ENCODE measurements at places on chromosomes 7 and 10.

GRCh38 chr10:59623133-59624121, 86.2 kb downstream of the SLC16A9 start:
- no peak for DNase-seq

DNA sequence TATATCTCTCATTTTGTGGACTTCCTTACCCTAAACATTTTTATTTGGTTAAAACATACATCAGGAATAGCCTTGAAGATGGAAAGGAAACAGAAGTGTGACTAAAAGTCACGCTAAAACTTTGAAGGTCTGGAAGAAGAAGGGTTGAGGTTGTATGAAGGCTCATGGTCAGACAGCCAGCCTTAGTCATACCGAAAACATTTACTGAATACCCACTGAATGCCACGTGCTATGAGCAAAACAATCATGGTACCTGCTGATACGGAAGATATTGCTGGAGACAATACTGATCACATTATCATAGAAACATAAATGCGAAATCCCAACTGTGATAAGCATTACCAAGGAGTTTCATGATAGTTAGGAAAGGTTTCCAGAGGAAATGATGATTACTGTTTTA, 64.0 kb downstream of the PDZD8 start:
- no peak for DNase-seq

DNA sequence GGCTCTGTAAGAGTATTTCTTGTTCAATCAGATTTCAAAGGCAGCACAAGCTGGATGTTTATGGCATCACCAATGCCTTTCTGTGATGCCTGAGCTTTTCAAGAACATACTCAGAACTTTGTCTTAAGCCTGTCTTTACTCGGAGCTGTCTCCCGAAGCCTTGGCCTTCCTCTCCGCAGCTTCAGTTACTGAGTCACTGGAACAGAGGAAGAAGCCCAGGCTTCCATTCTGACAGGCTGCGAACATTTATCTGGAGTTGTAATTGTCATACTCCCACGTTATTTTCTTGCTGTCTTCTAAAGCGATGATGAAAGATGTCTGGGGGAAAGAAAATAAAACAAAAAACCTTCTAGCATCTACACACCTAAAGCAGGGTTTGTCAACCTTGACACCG, 43.9 kb downstream of the GRK5 start:
- DNase-seq = no peak

- peak; percentile 49 for DNase-seq
These were observed 34.4 kb upstream of the GPAM start for GRCh38 chr10:112218036-112218390.

DNA sequence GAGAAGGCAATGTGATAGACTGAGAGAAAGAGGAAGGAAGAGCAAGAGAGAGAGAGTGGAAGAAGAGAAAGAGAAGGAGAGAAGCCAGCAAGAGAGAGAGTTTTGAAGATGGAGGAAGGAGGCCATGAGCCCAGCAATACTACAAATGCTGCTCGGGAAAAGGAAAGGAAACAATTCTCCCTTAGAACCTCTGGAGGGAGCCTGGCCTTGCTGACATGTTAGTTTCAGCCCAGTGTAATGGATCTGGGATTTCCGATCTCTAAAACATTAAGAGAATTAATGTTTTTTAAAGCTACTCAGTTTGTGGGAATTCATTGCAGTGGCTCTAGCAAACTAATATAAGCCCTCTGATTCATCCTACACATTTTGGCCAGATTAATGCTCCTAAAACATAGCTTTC, 206.8 kb upstream of the MTPN start:
- no peak for DNase-seq

DNA sequence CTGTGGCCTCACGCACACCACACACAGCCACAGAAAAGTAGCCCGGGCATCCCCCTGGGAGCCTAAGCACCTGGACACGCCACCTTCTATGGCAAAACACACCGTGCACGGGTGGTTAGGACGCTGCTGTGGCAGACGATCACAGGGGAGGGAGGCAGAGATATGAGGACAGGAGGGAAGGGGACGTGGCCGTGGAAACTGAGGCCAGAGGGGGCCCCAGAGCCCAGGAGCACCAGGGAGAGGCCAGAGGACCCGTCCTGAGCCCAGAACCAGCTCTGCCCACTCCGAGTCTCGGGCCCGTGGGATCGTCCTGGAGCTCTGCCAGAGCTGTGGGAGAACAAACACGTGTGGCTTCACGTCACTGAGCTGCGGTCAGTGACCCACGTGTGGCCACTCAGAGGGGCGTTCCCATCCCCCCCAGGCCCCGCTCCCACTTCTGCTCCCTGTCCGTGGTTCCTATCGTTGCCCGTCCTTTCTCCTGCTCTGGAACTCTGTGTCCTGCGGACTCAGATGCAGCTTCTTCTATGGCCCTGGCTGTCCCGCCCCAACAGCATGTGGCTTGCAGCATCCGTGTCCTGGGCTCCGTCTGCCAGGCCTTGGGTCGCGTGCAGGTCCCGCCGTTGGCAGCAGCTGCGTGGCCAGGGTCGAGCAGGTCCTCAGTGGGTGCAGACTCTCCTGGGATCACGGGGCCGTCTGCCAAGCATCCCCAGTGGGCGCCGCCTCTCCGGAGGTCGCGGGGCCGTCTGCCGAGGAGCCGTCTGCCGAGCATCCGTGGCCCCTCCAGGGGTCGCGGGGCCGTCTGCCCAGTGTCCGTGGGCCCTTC, 31.0 kb downstream of the GET4 start:
- no peak for DNase-seq

DNA sequence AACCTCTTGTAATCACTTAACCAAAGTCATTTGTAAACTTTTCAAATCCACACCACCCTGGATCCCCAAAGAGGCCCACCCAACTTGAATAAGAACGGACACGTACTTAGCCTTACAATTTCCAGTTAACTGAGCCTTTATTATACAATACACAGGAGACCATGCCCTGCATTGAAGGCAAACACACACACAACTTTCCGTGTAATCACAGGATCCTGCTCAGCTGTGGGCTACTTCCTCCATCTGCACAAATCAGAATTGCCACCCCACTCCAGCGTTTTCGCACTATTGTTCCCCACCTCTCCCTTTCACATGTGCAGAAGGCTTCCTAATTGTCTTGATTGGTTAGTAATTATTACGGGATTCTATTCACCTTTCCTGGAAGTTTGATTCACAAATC, 12.1 kb upstream of the PODXL start:
- DNase-seq = no peak

- no peak for DNase-seq
These were observed 9.9 kb downstream of the RHEB start for GRCh38 chr7:151509670-151510333.

GRCh38 chr10:116355341-116355740, 31.1 kb downstream of the CCDC172 start:
- no peak for DNase-seq

GRCh38 chr7:50660830-50661175, 95.6 kb upstream of the DDC start:
- no peak for DNase-seq

- DNase-seq = no peak
These were observed 5.1 kb upstream of the LMOD2 start for GRCh38 chr7:123650595-123650994.

- DNase-seq = no peak
These were observed 816 bp downstream of the PSMG3 start for GRCh38 chr7:1569016-1569415.

DNA sequence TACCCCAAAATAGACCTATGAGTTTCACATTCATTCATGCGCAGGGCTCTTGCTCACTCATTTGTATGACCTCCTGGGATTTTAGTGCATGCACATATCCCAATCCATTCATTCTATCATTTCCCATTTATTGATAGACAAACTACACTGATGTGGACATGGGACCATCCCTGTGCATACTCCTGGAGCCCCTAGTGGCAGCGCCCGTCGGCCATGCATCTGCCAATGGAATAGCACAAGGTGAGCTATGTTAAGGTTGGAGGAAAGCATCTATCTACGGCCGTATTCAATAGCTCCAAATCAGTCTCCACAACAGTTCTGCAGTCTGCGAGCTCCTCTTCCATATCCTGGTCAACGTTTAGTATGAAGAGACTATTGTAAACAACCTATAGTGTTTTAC, 31.7 kb upstream of the FIGNL1 start:
- no peak for DNase-seq

- no peak for DNase-seq
These were observed 37.6 kb downstream of the AKR1C4 start for GRCh38 chr10:5234106-5234860.

- no peak for DNase-seq
These were observed 59.7 kb upstream of the LRRC18 start for GRCh38 chr10:48999346-48999745.

GRCh38 chr10:105707603-105708002, 1066.5 kb downstream of the SORCS3 start:
- no peak for DNase-seq

DNA sequence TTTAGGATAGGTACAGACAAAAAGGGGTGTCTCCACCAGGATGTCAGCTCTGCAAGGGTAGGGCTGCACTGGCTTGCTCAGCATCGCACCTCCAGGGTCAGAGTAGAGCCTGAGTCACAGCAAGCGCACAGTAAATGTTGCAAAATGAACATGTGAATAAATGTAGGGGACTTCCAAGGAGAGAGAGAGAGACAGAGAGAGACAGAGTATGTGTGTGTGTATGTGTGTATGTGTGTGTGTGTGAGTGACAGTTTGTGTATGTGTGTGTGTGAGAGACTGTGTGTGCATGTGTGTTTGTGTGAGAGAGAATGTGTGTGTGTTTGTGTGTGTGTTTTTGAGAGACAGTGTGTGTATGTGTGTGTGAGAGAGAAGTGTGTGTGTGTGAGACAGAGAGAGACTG, 163.3 kb downstream of the RPS24 start:
- no peak for DNase-seq

DNA sequence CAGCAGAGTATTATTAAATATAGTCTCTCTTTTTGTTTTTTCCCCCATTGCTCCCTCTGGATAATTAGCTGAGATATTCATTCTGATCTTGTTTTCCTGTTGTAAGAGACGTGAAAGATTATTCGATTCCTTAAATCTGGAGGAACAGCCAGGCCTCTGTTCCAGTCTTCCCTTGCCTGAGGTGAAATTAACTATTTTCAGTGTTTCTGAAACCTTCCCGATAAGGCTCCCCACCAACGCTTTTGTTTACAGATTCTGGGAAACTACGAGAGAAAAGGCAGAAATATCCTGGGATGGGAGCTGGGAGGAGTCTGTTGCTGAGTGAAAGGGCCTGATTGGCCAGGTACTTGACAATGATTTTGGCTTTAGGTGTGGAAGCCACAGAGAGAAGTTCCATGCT, 63.6 kb upstream of the AGR3 start:
- DNase-seq = no peak

DNA sequence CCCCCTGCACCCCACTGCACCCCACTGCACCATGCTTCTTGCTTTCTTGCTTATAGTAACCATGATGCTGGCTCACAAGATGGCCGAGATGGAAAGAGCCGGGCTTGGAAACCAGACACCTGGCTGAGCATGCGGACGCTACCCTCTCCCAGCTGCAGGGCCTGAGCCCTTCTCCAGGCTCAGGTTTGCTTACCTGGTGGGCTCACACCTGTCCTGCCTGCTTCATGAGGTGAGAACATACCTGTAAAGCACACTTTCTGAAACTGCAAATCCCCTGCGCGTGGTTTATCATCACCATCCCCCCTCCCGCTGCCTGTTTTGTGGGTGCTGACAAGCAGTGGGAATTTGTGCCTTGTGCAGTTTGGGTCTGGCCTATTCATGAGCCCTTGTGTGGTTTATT, 302.7 kb downstream of the GLRX3 start:
- DNase-seq = peak; percentile 46

DNA sequence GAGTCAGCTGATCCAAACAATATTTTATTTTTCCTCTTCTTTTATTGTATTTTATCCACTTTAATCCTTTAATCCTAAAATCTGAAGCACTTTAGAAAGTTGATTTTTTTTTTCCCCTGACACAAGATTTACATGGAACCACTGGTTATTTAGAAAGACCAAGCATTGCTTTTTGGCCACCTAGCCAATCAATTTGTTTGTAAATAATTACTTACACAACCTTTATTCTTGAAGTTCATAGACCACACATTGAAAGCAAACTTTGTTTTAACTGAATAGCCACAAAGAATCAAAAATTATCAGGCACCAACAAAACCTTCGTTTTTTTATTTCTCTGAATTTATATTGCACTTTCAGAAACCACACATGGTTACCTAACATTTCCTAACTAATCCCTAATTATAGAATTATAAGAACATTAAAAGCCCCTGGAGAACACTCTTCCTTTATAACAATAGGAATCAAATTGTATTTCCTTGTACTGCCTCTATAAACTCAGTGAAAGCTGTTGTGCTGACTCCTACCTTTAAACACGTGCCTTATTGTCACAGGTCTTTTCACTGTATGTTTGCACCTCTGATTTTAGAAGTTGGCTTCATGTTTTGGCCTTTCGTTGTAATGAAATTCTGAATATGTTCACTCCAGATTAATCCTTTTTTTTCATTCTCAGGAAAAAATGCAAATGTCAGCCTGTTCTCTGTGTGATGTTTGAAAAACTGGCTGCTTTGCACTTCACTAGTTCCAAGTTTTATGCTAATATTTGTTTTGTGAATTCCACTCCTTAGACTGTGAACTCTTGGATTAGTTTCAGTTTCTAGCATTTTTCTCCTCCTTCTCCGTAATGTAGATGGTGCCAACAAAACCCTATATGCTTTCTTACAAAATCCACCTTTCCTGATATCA, 1511.9 kb downstream of the REEP3 start:
- DNase-seq = no peak

GRCh38 chr10:7913126-7913872, 95.0 kb downstream of the TAF3 start:
- no peak for DNase-seq

GRCh38 chr7:133654547-133654946, 401.7 kb downstream of the EXOC4 start:
- no peak for DNase-seq

DNA sequence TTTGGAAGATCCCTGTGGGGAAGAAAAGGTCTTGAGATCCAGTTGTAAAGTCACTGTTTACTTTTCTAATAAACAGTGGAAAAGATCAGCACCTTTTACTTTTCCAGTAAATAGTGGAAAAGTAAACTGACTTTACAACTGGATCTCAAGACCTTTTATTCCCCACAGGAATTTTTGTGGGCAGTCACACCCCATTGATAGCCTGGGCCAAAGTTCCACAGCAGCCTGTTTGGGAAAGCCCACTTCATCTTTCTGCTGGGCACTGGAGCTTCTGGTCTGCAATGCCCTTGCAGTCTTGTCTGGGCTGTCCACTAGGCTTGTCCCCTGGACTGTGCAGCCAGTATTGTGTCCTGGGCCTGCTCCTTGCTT, 50.2 kb downstream of the ADCY1 start:
- no peak for DNase-seq

GRCh38 chr10:83427101-83427500, 712.2 kb upstream of the GHITM start:
- no peak for DNase-seq

GRCh38 chr10:2262333-2262732, 525.0 kb upstream of the ADARB2 start:
- no peak for DNase-seq
